Activated T-cell treated with anti-CD3 and anti-CD28 coated beads, Interleukin-2, amount 50 U/mL, for 72 hours (primary cell): ENCODE measurements at places on chromosomes 3 and 15. TPM values are rescaled to one million over a fixed set of nuclear protein-coding genes. Genes with fewer than 3 reads are reported as not detected.

Gene TP63
- total RNA-seq, result 1.6 TPM

DNA sequence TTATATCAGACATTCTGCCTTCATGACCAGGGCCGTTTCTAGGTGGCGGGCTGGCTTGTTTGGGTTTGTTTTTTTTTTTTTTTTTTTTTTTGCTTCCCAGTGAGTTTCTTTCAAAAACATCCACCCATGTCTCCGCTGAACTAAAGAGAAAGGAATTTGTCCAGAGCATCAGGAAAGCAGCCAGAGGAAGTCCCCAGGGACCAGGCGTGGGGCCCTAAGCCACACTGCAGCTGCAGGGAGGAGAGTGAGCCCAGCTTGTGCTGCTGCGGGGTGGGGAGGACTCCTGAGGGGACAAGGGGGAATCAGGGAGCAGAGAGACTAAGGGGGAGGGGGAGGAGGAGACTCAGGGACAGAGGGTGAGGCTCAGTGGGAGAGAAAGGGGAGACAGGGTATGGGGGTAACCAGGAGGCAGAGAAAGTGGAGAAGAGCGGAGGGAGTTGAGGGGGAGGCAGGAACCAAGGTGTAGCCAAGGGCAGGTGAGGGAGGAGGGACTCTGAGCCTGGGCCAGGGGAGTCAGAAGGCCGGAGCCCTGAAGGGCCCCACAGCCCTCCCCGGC lies 49.5 kb downstream of the CYP11A1 start:
- H3K36me3 ChIP-seq, result no peaks in the 10 kb centered on the region
- H3K27me3 ChIP-seq, result no peaks in the 10 kb centered on the region
- no peak overlapping the region for H3K27ac ChIP-seq
- no peak overlapping the region for H3K4me3 ChIP-seq
- no peak for DNase-seq

- H3K27me3 ChIP-seq, result no peaks in the 10 kb centered on the region
- peaks cover 56% of the 10 kb centered on the region for H3K4me1 ChIP-seq
- no peak overlapping the region for H3K27ac ChIP-seq
- no peak for DNase-seq
Observed at GRCh38 chr3:143755978-143756377, 92.3 kb downstream of the SLC9A9 start.

Gene CTSH
- 33.1 TPM for total RNA-seq
